Activated CD4-positive, alpha-beta memory T cell treated with anti-CD3 and anti-CD28 coated beads, Interleukin-2, amount 10 ng/mL, durations not matched to agents 7 days and 5 days (primary cell): ENCODE measurements at places on chromosomes 5 and 9.

- DNase-seq: no peak
These were observed 234.4 kb upstream of the GRAMD2B start for GRCh38 chr5:126188804-126189203.

DNA sequence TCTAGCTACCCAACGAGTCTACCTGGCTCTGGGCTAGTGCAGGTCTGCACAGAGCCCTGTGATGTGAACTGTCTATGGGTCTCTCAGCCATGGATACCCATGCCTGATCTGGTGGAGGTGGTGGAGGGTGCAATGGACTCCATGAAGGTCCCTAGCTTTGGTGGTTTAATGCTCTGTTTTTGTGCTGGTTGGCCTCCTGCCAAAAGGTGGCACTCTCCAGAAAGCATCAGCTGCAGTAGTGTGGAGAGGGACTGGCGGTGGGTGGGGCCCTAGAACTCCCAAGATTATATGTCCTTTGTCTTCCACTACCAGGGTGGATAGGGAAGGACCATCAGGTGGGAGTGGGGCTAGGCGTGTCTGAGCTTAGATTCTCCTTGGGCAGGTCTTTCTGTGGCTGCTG, 290.1 kb downstream of the AGTPBP1 start:
- no peak for DNase-seq

GRCh38 chr9:14993061-14993800, 83.0 kb upstream of the FREM1 start:
- peak; percentile 52 for DNase-seq

GRCh38 chr9:110502842-110503241, 76.7 kb downstream of the SVEP1 start:
- no peak for DNase-seq

- DNase-seq: no peak
These were observed 117.0 kb upstream of the CXCL14 start for GRCh38 chr5:135695656-135696313.

DNA sequence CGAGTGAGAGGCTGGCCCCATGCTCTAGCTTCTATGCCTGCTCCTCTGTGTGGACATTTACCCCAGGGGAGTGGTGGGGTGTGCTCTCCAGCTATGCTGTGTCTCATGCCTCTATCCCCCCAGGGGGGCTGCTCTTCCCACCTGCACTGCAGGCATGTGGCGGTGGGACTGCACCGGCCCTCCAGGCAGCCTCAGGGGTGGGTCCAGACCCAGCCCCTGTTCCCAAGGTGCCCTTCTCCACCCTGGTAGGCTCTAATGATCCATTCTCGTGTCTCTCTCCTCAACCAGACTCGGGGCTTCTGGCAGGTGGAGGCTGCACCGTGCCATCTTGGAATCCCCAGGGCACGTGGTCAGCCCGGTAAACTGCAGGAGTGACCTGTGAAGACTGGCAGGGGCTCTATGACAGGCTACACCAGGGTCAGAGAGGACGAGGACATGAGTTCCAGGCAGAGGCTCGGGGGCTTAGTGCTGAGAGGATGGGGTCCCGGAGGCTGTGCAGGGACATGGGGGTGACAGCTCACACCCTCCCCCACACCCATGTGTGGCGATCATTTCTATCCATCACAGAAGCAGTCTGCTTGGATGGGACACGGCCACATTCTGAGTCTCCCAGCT, 22.7 kb upstream of the COL5A1 start:
- DNase-seq: no peak

DNA sequence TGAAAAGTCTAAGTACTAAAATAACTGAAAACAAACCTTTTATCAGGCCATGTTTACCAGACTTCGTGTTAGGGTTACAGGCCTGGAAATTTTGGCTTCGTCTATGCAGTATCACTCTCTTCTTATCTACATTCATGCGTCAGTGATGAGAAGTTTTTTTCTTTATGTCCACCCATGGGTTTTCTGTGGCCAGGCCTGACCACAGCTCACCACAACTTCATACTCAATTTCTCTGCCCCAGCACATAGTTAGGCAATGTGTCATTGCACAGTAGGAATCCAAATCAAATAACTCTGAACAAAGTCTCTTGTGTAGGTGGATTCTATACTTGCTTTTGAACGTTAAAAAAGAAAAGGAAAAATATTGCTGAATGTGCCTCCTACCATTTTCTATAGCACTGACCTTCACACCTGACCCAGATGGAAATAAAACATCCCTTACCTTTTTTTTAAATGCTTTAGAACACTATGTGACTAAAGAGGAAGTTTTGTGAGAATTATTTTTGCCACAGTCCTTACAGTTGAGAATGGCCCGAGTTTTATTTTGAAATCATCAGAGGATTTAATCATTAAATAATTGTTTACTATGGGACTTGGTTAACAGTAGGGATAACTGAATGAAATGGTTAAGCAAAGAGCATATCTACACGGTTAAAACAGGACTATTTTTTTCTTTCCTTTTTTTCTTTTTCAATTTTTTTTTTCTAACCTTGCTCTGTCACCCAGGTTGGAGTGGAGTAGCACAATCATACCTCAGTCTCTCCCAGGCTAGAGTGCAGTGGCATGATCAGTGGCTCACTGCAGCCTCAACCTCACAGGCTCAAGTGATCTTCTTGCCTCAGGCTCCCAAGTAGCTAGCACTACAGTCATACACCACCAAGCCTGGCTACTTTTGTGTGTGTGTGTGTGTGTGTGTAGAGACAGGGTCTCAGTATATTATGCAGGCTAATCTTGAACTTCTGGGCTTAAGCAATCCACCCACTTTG, 1247.0 kb upstream of the ACO1 start:
- no peak for DNase-seq

DNA sequence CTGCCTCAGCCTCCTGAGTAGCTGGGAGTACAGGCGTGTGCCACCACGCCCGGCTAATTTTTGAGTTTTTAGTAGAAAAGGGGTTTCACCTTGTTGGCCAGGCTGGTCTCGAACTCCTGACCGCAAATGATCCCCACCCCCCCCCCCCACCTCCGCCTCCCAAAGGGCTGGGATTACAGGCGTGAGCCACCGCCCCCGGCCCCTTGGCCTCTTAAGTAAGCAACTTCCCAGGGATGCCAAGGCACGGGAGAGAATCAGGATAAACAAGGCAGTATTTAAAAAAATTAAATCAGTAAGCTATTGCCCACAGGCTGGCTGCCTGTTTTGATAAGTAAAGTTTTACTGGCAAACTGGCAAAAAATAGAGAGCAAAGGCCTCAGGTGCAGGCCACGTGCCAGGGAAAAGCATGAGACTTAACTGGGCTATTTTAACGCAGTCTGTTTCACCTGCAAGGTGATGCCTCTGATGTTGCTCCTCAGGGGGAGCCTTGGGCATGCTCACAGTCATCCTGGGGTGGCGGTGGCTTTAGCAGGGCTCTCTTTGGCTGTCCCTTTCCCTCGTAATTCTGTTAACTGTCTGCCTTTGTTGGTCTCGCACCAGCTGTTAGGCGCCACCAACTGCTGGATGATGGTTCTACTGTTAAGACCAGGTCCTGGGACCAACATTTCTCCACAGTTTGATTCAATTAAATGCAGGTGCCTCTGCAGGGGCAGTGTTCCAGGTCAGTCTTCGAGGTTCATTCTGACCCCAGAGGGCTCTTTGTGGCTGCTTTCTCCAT, 19.4 kb upstream of the RNF130 start:
- DNase-seq: no peak

DNA sequence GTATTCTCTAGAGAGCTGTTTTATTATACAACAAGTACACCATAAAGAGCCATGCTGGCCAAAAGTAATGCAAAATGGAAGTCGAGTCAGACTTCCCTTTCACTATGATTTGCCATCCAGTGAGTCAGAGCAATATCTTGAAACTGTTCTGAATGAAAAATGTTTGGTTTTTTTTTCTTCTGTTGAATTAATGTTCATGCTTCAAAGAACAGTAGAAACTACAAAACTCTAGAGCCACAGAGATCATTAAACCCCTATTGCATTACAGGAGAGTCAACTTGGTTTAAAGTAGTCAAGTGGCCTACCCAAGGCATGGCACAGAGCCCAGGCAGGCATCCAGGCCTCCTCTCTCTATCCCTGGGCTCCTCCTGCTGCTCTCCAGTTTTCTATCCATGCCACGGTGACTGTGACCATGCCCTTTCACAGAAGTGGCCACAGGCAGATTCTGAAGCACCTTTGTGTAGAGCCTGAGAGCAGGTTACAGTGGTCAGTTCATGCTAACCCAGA, 358.9 kb downstream of the DEPDC1B start:
- DNase-seq: no peak

DNA sequence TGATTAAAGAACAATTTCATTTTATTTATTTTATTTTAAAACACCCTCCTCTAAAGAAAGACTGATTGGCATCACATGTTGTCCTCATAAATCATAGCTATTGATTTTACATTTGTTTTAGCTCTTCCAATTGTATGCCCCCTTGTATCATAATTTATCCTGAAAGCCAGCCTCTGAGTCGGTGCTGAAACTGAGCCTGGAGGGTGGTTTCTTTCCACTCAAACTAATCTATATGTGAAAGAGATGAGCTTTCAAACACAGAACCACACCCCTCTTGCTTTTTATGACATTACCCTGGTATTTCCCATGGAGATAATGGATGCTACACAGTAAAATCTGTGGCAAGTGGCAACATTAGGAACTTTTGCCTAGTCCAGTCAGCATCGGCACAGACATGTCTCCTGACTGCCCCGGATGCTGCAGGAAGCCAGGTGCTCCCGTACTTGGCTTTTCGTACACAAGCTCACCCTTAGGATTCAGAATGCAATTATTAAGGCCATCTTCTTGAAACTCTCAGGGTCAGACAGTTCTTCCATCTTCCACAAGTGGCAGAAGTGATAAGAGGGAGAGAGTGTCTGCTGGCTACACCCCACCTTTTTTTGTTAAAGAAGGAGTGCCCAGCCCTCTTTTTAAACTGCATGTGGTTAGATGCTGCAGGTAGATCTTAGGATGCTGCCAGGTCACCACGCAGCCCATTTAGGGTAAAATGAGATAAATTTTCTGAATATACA, 91.1 kb downstream of the SNCAIP start:
- DNase-seq: no peak

GRCh38 chr9:38032266-38033110, 36.5 kb downstream of the SHB start:
- DNase-seq: no peak
